Activated naive CD8-positive, alpha-beta T cell treated with anti-CD3 and anti-CD28 coated beads for 36 hours (primary cell): ENCODE measurements at places on chromosomes 6 and 20.

- peak; percentile 55 for DNase-seq
Observed at GRCh38 chr6:29011276-29011734, 6.2 kb upstream of the ZNF311 start.

DNA sequence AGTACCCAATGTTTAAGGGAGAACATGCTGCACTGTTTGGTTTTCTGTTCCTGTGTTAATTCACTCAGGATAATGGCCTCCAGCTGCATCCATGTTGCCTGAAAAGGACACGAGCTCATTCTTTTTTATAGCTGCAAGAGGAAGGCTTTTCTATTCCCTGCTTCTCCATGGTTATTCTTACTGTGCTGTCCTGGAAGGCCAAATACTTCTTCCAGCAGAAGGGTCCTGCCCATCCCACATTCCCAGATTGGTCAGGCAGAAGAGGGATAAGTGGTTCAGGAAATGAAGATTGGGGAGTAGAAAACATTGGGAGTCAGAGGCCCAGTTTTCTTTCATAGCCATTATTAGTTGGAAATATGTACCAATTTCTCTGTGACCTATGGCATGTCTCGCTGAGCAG is 122.4 kb downstream of the TCP11 start:
- DNase-seq = no peak

DNA sequence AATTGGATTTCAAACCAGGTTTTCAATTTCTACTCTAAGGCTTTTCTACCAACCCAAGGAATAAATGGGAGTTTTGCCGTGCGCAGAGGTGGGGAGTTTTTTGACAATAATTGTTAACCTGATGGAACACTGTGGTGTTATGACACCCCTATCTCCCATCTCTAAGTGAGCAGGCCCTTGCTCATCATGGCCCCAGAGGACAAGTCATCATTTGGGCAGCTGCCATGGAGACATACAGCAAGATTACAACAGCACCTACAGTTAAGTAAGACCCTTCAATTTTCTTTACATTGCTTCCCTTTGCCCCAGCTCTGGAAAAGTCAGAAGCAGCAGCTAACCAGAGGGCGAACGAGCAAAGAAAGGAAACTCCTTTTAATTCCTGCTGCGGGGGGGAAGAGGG is 54.3 kb downstream of the ADGRF5 start:
- DNase-seq = no peak

GRCh38 chr6:68247782-68248181 is 387.3 kb upstream of the ADGRB3 start:
- DNase-seq = no peak

GRCh38 chr6:166046226-166046625 is 121.4 kb downstream of the TBXT start:
- no peak for DNase-seq

- DNase-seq = no peak
Observed at GRCh38 chr6:16803294-16804200, 42.3 kb upstream of the ATXN1 start.

- DNase-seq = no peak
Observed at GRCh38 chr20:62761759-62762131, 34.5 kb upstream of the MRGBP start.

GRCh38 chr6:166435574-166435973 is 52.8 kb upstream of the MPC1 start:
- peak; percentile 30 for DNase-seq

- no peak for DNase-seq
Observed at GRCh38 chr6:150464966-150465365, 96.2 kb downstream of the IYD start.

GRCh38 chr6:106125925-106126435 is 39.8 kb downstream of the PRDM1 start:
- DNase-seq = no peak

DNA sequence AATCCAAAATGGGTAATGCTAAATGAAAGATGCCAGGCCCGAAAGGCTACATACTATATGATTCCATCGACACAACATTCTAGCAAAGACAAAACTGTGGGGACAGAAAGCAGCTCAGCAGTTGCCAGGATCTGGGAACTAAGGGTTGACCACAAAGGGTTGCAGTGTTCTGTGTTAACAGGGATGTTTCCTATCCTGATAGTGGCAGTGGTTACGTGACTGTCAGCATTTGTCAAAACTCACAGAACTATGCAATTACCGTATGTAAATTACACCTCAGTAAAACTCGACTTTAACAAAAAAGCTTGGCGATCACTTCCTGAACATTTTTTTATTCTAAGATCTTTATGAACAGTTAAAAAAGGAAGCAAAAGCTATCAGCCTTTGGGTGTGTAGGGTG is 83.9 kb downstream of the BANF2 start:
- DNase-seq = no peak

- no peak for DNase-seq
Observed at GRCh38 chr20:63963348-63963741, 6.4 kb downstream of the ZNF512B start.

- no peak for DNase-seq
Observed at GRCh38 chr20:36157610-36158009, 3.1 kb downstream of the EPB41L1 start.

- DNase-seq = no peak
Observed at GRCh38 chr6:19979986-19980385, 142.8 kb downstream of the ID4 start.

- DNase-seq = no peak
Observed at GRCh38 chr6:72386324-72386723, 235.5 kb upstream of the KCNQ5 start.

DNA sequence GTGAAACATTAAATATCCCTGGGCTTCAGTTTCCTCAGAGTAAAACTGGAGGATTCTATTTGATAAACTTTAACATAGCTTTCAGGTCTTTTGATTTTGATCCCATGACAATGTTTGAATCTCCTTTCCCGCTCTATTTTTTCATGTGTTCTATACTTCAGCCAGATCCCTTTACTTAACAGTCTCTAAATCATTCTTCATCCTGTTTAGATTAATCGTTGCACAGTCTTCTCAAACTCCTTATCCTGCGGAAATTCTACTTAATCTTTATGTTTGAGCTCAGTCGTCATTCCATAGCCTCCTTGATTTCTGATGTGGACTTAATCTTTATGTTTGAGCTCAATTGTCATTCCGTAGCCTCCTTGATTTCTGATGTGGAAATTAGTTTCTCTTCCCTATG is 57.4 kb downstream of the GRIK2 start:
- no peak for DNase-seq

GRCh38 chr6:79079561-79080041 is 1.5 kb upstream of the PHIP start:
- DNase-seq = no peak

DNA sequence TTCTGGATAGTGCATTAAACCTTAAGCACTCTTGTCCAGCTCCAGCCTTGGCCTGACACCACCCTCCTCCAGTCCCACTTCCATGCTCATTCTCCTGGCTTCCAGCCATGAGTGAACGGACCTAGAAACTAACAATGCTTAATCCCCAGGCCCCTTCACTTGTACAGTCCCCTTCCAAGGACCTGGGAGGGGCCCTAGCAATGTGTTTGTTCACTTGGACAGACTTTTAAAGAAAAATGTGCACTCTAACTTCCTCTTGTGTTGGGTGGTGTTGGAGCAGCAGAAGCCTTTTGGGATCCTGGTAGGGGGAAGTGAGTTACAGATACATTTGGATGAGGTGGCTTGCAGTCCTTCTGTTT is 48.9 kb upstream of the CCN6 start:
- no peak for DNase-seq
